ENCODE measurements at places on chromosomes 7 and 10. TPM values are rescaled to one million over a fixed set of nuclear protein-coding genes. Genes with fewer than 3 reads are reported as not detected.

Gene C10orf62
- not detected for total RNA-seq

Gene ADAM12
- 5.4 TPM for total RNA-seq

Gene ZNF438
- 1.9 TPM for total RNA-seq

Gene SPDYE2
- total RNA-seq, result not detected

Gene MINDY4
- 3.1 TPM for total RNA-seq
